ENCODE measurements at places on chromosomes 3 and 15. TPM values are rescaled to one million over a fixed set of nuclear protein-coding genes. Genes with fewer than 3 reads are reported as not detected.
A peak's percentile ranks its signal among the peaks of the same experiment; 100 is the strongest.

- no peak overlapping the region for H3K27ac ChIP-seq
- H3K4me1 ChIP-seq: no peaks in the 10 kb centered on the region
- H3K36me3 ChIP-seq: no peaks in the 10 kb centered on the region
- H3K27me3 ChIP-seq: no peaks in the 10 kb centered on the region
- H3K4me3 ChIP-seq: no peak overlapping the region
These were observed 59.9 kb downstream of the GPR176 start for GRCh38 chr15:39860200-39860599.

DNA sequence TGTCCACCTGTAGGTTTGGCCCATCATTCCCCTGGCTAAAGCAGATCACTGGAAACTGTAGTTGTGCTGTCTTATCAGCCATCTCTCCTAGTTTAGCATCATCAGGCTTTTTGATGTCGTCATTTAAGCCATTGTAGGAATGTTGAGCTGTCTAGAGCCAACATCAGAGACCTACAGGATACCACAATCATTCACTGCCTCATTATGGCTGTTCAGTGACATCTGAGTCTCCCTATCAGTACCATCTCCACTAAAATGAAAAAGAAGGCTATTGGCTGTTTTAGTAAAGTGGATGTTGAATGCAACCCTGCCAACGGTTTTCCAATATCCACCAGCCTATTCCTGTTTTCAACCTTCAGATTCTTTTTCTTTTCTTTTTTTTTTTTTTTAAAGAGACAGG lies 29.2 kb downstream of the RLBP1 start:
- no peak for DNase-seq
- no peaks in the 10 kb centered on the region for H3K27me3 ChIP-seq
- no peak overlapping the region for H3K27ac ChIP-seq
- no peaks in the 10 kb centered on the region for H3K4me1 ChIP-seq
- no peak overlapping the region for H3K4me3 ChIP-seq
- H3K36me3 ChIP-seq: peaks cover 4% of the 10 kb centered on the region

DNA sequence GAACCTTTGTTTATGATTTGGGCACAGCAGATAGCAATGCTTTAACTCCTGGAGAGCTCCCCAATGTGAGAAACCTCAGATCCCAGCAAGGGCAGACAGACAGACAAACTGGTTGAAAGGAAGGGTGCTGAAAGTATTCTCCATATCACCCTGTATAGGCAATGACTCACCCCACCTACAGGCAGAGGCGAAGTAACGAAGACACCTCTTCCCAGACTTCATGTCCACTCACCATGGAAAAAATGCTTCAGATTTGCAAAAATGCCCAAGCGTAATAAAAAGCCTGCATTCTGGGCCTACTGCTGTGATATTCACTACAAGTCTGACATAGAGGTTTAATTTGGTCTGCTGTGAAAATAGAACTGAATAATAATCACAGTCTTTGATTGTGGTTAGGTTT lies 50.5 kb downstream of the THBS1 start:
- no peaks in the 10 kb centered on the region for H3K27me3 ChIP-seq
- H3K4me1 ChIP-seq: no peaks in the 10 kb centered on the region
- no peak overlapping the region for H3K27ac ChIP-seq

The LZTFL1 gene
- 17.0 TPM for total RNA-seq

DNA sequence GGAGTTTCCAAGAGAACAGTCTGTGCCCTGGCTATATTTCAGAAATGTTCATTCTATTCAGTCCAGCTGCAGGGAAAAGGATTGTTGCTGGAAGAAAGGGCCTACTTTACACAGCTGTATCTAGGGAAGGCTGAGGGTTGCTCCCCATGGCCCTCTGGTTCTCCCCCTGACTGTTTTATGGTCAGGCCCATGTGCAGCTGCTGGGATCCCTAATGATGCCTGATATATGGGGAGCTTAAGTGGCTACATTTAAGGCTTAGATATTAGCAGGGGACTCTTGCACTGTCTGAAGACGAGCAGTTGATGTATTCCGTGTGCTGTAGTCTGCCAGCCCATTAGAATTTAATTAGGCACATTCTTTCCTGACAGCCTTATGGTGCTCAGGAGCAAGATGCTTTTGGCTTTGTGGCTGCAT lies 72.0 kb downstream of the FAM43A start:
- no peaks in the 10 kb centered on the region for H3K27me3 ChIP-seq
- peak overlapping the region; percentile 91 for H3K27ac ChIP-seq
- DNase-seq: no peak
- no peaks in the 10 kb centered on the region for H3K36me3 ChIP-seq

GRCh38 chr3:172471903-172472302 lies 23.6 kb upstream of the GHSR start:
- no peaks in the 10 kb centered on the region for H3K36me3 ChIP-seq
- no peak for DNase-seq
- no peaks in the 10 kb centered on the region for H3K27me3 ChIP-seq

DNA sequence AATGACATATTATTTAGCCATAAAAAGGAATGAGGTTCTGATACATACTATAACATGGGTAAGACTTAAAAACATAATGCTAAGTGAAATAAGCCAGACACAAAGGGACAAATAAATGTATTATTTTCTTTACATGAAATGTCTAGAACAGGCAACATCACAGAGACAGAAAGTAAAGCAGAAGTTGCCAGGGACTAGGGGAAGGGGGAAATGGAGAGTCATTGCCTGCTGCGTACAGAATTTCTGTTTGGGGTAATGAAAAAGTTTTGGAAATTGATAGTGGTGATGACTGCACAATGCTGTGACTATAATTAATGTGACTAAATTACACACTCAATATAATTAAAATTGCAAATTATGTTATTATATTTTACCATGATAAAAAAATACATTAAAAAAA lies 99.9 kb downstream of the ANO10 start:
- H3K4me3 ChIP-seq: no peak overlapping the region
- no peaks in the 10 kb centered on the region for H3K36me3 ChIP-seq
- no peaks in the 10 kb centered on the region for H3K27me3 ChIP-seq
- no peak overlapping the region for H3K27ac ChIP-seq

GRCh38 chr3:31035681-31036080 lies 141.2 kb upstream of the GADL1 start:
- no peak for DNase-seq
- no peaks in the 10 kb centered on the region for H3K4me1 ChIP-seq
- H3K36me3 ChIP-seq: no peaks in the 10 kb centered on the region
- H3K4me3 ChIP-seq: no peak overlapping the region
- H3K27ac ChIP-seq: no peak overlapping the region

DNA sequence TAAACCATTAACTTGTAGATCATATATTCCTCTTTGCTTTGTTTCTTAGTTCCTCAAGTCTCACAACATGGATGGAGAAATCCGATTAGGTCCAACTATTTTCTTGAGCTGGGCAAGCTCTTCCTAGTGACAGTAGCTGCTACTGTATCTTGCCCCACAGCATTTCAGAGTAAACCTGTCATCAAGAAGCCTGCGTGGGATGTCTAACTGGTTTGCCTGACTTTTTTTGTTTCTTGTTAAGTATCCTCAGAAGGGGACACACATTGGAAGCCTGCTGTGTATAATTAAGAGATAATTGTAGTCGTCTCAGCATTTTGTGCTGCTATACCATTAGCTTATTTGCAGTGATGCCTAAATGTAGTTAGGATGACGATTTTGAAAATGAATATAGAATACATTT lies 29.3 kb upstream of the STT3B start:
- H3K4me1 ChIP-seq: no peaks in the 10 kb centered on the region
- no peaks in the 10 kb centered on the region for H3K27me3 ChIP-seq
- H3K27ac ChIP-seq: no peak overlapping the region

The DUOXA2 gene
- not detected for total RNA-seq

- H3K27me3 ChIP-seq: no peaks in the 10 kb centered on the region
- DNase-seq: no peak
- no peaks in the 10 kb centered on the region for H3K36me3 ChIP-seq
- H3K4me1 ChIP-seq: no peaks in the 10 kb centered on the region
- no peak overlapping the region for H3K27ac ChIP-seq
- no peak overlapping the region for H3K4me3 ChIP-seq
These were observed 344.6 kb downstream of the EPHA3 start for GRCh38 chr3:89452066-89452465.

DNA sequence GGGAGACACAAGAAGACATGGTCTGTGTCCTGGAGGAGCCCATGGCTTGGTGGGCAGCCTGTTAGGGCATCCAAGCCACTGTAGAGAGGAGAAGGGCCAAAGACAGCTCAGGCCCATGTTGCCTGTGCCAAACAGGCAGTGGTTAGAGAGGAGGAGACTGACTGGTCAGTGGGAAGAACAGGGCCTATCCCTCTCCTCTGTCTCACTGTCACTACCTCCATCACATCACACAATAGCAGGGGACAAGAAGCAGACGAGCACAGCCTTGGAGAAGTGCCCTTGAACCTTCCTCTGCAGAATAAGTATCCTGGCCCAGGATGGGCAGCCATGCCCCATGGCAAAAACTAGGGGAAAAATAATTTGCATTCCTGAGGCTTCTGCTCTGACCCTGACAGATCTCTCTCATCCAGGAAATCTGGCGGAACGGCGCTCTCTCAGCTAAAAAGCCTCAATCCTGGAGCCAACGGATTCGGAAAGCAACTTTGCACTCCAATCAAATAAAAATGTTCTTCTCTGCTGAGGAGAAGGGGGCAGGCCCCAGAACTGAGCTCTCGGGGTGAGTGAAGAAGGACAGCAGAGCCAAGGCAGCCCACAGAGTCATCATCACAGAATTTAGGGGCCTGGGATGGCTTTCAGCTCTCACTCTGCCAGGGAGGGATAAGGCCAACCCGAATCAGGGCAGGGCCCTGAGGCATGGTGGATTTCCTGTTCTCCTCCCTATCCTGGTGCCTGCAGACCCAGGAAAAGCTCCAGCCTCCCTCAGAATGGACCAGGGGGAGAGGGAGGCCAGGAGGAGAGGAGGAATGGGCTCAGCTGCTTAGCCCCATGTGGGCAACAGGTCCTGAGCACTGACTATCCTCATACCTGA lies 1.6 kb downstream of the SHF start:
- peak overlapping the region; percentile 63 for H3K4me3 ChIP-seq
- peak overlapping the region; percentile 94 for H3K27ac ChIP-seq
- no peaks in the 10 kb centered on the region for H3K36me3 ChIP-seq
- H3K4me1 ChIP-seq: peaks cover 5% of the 10 kb centered on the region

- H3K4me3 ChIP-seq: no peak overlapping the region
- no peaks in the 10 kb centered on the region for H3K4me1 ChIP-seq
- no peak overlapping the region for H3K27ac ChIP-seq
- H3K36me3 ChIP-seq: no peaks in the 10 kb centered on the region
These were observed 706.4 kb upstream of the NR2F2 start for GRCh38 chr15:95624100-95624499.

The ARL6 gene
- 9.5 TPM for total RNA-seq

DNA sequence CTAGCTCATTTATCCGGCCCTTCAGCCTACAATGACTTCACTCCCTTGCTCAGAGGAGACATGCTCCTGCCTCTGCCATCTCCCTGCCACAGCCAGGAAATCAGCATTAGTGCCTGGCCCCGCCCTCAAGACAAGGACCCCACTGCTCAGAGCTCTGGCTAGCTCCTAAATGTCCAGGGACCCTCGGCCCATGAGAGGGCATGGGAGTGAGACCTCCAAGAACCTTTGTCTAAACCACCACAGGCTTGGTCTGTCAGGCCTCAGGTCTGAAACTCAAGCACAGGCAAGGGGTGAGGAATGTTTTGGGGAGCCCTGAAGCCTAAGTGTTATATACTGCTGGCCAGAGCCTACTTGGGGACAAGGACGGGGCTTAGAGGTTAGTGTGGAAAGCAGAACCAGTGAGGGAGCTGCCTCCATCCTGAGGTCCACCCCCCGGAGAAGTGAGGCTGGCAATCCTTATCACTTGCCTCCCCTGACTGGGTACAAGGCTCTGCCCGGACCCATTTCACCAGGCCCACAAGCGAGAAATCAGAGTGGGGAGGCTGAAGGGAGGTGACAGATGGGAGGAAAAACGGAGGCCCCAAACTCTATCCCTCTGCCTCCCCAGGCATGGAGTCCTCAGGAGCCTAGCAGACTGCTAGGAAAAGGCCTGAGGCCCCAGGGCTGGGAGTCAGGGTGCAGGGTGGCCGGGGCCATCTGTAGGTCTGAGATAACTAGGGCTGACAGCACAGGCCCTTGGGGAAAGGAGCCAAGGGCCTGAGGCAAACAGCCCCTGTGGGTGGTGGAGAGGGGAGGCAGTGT lies 18.8 kb downstream of the SHF start:
- no peak overlapping the region for H3K4me3 ChIP-seq
- no peaks in the 10 kb centered on the region for H3K4me1 ChIP-seq
- peak overlapping the region; percentile 40 for H3K27ac ChIP-seq
- DNase-seq: no peak
- no peaks in the 10 kb centered on the region for H3K27me3 ChIP-seq

- H3K4me3 ChIP-seq: no peak overlapping the region
- DNase-seq: no peak
- H3K36me3 ChIP-seq: no peaks in the 10 kb centered on the region
- no peaks in the 10 kb centered on the region for H3K4me1 ChIP-seq
- H3K27me3 ChIP-seq: no peaks in the 10 kb centered on the region
- no peak overlapping the region for H3K27ac ChIP-seq
These were observed 59.8 kb downstream of the WDR76 start for GRCh38 chr15:43886558-43886957.

- no peaks in the 10 kb centered on the region for H3K4me1 ChIP-seq
- DNase-seq: no peak
- H3K27ac ChIP-seq: peak overlapping the region; percentile 12
- H3K27me3 ChIP-seq: no peaks in the 10 kb centered on the region
- no peaks in the 10 kb centered on the region for H3K36me3 ChIP-seq
These were observed 90.2 kb downstream of the LINGO1 start for GRCh38 chr15:77542491-77543001.

- no peak overlapping the region for H3K27ac ChIP-seq
- H3K4me1 ChIP-seq: no peaks in the 10 kb centered on the region
- H3K36me3 ChIP-seq: no peaks in the 10 kb centered on the region
- no peak overlapping the region for H3K4me3 ChIP-seq
These were observed 321.8 kb upstream of the STAC start for GRCh38 chr3:36058404-36059030.

The GOLIM4 gene
- 33.8 TPM for total RNA-seq

DNA sequence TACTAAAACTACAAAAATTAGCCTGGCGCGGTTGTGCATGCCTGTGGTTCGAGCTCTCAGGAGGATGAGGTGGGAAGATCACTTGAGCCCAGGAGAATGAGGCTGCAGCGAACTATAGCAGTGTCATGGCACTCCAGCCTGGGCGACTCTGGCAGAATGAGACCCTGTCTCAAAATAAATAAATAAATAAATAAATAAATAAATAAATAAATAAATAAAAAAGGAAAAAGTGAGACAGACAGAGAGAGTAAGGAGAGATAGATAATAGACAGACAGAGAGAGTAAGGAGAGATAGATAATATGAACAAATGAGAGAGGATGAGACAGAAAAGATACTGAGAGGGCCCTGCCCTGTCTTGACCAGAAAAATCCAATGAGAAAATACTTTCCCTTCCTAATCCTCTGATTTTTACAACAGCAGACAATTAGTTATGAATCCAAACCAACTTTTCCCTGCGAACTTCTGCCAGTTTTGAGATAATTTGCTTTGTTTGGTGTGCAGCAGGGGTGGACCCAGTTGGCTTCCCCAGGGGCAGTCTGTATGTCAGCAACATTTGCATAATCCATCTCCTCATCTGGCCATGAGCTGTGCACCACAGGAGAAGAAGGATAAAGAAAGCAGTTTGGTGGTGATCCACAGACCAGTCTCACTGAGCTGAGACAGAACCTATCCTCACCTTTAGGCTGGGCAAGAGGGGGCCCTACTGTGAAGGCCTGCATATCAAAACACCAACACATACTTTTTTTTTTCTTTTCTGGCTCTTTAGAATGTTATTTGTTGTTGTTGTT lies 288.5 kb upstream of the WNT5A start:
- no peaks in the 10 kb centered on the region for H3K36me3 ChIP-seq
- no peaks in the 10 kb centered on the region for H3K27me3 ChIP-seq
- no peak for DNase-seq
- H3K4me1 ChIP-seq: no peaks in the 10 kb centered on the region
- no peak overlapping the region for H3K27ac ChIP-seq
- no peak overlapping the region for H3K4me3 ChIP-seq

The TTLL13 gene
- total RNA-seq: 0.15 TPM

Measured in breast epithelium (tissue), 4 donors.